ENCODE measurements at places on chromosomes 3 and 15.

- DNase-seq, result no peak
Observed at GRCh38 chr3:122691195-122691594, 10.6 kb downstream of the PARP14 start.

DNA sequence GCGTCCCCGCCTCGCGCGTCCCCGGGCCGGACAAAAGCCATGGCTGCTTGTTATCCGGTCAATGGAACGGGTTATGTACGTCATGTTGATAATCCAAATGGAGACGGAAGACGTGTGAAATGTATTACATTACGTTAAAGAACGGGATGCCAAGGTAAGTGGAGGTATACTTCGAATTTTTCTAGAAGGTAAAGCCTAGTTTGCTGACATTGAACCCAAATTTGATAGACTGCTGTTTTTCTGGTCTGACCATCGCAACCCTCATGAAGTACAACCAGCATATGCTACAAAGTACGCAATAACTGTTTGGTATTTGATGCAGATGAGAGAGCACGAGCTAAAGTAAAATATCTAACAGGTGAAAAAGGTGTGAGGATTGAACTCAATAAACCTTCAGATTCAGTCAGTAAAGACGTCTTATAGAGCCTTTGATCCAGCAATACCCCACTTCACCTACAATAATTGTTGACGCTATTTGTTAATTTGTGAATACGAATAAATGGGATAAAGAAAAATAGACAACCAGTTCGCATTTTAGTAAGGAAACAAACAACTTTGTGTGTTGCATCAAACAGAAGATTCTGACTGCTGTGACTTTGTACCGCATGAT, 19.8 kb downstream of the WDR73 start:
- no peak for DNase-seq

DNA sequence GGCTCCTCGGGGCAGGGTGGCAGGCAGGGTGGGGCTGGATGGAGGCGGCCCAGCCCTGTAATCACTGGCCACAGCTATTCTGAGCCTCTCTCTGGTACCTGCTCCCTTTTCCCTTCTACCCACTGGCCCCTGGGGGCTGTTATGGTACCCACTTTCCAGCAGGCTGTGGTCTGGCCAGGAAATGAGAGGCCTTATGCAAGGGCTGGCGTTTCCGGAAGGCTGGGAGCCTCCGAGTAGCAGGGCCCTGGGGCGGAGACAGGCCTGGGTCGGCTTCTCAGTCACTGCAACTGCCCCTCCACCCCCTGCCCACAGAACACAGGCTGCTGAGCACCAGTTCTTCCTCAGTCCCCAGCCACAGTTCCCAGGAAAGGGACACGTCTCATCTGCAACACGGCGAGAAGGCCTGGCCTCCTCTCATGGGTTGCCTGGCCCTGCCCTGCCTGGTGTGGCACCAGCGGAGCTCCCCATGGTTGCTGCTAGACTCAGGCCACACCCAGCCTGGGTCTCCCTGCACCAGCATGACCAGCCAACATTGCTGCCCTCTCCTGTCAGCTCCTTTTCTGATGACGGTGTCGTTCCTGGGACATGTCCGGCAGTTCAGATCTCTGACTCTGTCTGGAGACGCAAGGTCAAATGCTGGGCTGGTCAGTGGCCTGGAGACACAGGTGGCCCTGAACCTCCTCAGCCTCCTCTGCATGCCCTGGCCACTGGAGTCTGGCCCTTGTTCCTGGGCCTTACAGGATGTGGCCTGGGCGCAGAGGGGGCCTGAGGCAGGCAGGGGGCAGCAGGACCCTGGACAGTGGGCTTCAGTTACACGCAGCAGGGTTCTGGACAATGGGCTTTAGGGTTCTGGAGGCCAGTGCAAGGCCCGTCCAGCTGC, 6.5 kb downstream of the CHST13 start:
- no peak for DNase-seq

DNA sequence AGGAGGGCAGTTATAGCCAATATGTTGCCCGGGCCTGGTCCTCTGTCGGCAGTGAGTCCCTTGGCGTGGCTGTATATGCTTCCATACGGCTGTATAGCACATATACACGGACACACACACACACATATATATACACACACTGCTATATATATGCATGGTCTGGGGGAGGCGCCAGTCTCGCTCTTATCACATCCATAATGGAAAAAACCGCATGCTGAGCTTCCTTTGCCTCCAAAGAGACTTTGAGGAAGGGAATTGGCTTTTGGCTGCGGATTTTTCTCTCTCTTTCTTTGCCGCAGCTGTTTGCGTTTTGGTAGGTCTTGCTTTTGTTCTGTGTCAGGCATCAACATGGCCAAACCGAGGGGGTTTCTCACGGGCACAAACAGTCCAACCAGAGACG, 11.3 kb upstream of the TMEM115 start:
- no peak for DNase-seq

- DNase-seq, result no peak
Observed at GRCh38 chr15:71708741-71709140, 101.6 kb upstream of the NR2E3 start.
